ENCODE measurements at places on chromosomes 7 and 10. TPM values are rescaled to one million over a fixed set of nuclear protein-coding genes. Genes with fewer than 3 reads are reported as not detected.

DNA sequence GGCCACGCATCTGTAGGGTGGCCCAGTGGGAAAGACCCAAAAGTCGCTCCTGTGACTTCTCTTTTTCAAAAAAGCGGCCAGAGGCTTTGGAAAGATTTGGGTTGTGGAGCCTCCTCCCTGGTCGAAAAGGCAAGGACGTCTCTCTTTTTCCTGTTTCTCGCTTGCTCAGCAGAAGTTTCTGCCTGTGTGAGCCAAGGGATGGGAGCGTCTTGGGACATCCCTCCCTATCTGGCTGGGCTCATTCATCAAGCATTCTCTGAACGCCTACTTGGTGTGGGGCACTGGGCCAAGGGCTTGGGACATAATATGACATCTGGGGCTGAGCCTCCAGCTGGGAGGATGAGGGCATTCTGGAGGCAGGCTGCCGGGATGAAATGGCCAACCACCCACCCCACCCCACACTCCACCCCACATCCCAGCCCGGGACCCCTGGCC, 120.9 kb downstream of the C10orf105 start:
- H3K4me3 ChIP-seq, result no peak overlapping the region
- H3K27me3 ChIP-seq, result no peaks in the 10 kb centered on the region
- H3K4me1 ChIP-seq, result no peaks in the 10 kb centered on the region

- no peak overlapping the region for H3K4me3 ChIP-seq
- no peaks in the 10 kb centered on the region for H3K36me3 ChIP-seq
- H3K27ac ChIP-seq, result no peak overlapping the region
- H3K27me3 ChIP-seq, result no peaks in the 10 kb centered on the region
- no peaks in the 10 kb centered on the region for H3K4me1 ChIP-seq
- DNase-seq, result no peak
These were observed 104.3 kb downstream of the CUL2 start for GRCh38 chr10:34985823-34986222.

DNA sequence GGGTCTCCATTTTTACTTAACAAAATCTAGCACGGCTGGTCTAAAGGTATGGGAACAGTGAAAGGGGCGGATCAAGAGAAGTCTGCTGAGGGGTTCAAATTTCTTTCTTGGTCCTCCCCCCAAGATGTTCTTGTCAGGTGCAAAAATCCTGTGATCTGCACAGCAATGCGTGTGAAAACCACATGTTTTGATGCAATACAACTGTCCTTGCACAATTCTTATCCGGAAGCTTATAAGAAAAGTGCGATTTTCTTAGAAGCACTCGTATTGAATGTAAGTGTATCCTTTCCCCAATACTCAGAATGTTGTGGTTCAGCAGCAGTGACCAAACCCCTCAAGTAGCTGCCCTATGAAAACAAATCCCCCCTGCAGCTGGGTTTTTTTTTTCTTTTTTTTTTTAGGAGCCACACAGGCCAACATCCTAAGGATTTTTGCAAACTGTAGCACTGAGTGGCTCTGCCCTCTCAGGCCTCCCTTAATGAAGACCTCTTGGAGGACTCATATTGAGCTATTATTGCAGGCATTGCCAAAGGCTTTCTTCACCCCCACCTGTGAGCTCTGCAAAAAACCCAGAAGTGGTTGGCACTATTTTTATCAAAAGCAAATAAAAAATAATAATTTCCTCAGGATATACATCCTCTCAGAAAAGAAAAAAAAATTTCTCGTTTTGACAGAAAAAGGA, 151.9 kb upstream of the ITGB1 start:
- no peak overlapping the region for H3K4me3 ChIP-seq
- peaks cover 21% of the 10 kb centered on the region for H3K4me1 ChIP-seq
- DNase-seq, result no peak
- no peak overlapping the region for H3K27ac ChIP-seq
- H3K27me3 ChIP-seq, result no peaks in the 10 kb centered on the region

- no peak for DNase-seq
- no peaks in the 10 kb centered on the region for H3K36me3 ChIP-seq
These were observed 49.9 kb downstream of the ZNF365 start for GRCh38 chr10:62424026-62424425.

- no peak overlapping the region for H3K27ac ChIP-seq
- H3K4me3 ChIP-seq, result no peak overlapping the region
- no peaks in the 10 kb centered on the region for H3K27me3 ChIP-seq
These were observed 41.3 kb downstream of the RBM33 start for GRCh38 chr7:155685791-155686160.

DNA sequence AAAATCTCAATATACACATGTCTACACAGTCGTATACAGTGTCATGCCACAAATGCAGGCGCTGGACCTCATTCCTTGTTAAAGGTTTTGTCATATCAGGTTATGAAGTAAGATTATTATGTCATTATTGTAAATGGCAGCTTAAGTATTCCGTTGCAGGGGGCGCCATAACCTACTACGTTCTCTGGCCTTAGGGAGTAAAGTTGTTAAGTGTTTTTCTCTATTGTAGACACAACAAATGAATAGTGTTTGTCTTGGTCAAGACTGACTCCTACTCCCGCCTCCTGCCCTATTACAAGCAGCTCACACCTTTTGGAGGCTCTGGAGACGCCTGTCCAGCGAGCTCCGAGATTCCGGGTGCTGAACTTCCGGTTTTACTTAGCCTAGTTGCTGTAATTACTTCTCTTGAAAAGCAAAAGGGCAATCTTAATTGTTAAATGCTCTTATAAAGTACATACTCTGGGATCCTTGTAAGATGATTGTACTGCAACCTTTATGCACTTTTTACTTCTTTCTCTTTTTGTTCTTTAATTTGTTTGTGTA, 994 bp downstream of the GATAD1 start:
- H3K4me1 ChIP-seq, result peaks cover 9% of the 10 kb centered on the region
- peak overlapping the region; percentile 60 for H3K4me3 ChIP-seq
- no peaks in the 10 kb centered on the region for H3K27me3 ChIP-seq
- H3K27ac ChIP-seq, result peak overlapping the region; percentile 55
- H3K36me3 ChIP-seq, result peaks cover 14% of the 10 kb centered on the region
- peak; percentile 61 for DNase-seq

GRCh38 chr7:91343420-91343960, 79.3 kb downstream of the FZD1 start:
- no peaks in the 10 kb centered on the region for H3K4me1 ChIP-seq
- H3K36me3 ChIP-seq, result no peaks in the 10 kb centered on the region
- no peaks in the 10 kb centered on the region for H3K27me3 ChIP-seq

- DNase-seq, result no peak
- H3K4me3 ChIP-seq, result no peak overlapping the region
- peaks cover 56% of the 10 kb centered on the region for H3K4me1 ChIP-seq
- H3K27me3 ChIP-seq, result no peaks in the 10 kb centered on the region
- no peaks in the 10 kb centered on the region for H3K36me3 ChIP-seq
These were observed 48.2 kb upstream of the SMNDC1 start for GRCh38 chr10:110352930-110353243.

DNA sequence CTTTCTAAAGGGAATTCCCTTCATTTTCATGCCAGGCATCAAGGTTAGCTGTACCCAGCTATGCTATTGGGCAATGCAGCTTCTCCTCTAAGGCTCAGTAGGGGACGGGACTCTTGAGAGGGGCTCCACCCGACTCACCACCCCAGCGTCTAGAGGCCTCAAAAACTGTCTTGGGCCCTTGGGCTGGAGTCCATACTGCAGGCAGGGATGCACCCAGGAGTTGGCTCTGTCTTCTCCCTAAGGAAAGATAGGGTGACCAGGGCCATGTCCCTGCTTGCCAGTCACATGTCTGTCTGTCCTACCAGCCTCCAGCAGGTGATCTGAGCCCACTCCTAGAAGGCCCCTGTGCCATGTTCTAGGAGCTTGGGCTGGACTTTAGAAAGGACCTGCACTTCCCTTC, 1.2 kb downstream of the OPN4 start:
- no peak overlapping the region for H3K27ac ChIP-seq
- H3K4me3 ChIP-seq, result no peak overlapping the region
- H3K4me1 ChIP-seq, result peaks cover 15% of the 10 kb centered on the region

GRCh38 chr7:104541897-104542296, 213.5 kb downstream of the LHFPL3 start:
- no peaks in the 10 kb centered on the region for H3K4me1 ChIP-seq
- no peak for DNase-seq
- H3K4me3 ChIP-seq, result no peak overlapping the region

GRCh38 chr7:29296421-29296820, 101.8 kb downstream of the CHN2 start:
- DNase-seq, result no peak
- no peaks in the 10 kb centered on the region for H3K27me3 ChIP-seq
- H3K27ac ChIP-seq, result no peak overlapping the region

- H3K4me1 ChIP-seq, result no peaks in the 10 kb centered on the region
- H3K4me3 ChIP-seq, result no peak overlapping the region
- no peak overlapping the region for H3K27ac ChIP-seq
- H3K36me3 ChIP-seq, result no peaks in the 10 kb centered on the region
- DNase-seq, result no peak
These were observed 24.4 kb upstream of the TES start for GRCh38 chr7:116185956-116186355.

GRCh38 chr10:132434405-132435005, 37.5 kb downstream of the PWWP2B start:
- H3K27me3 ChIP-seq, result no peaks in the 10 kb centered on the region
- no peaks in the 10 kb centered on the region for H3K36me3 ChIP-seq
- no peak for DNase-seq
- H3K4me1 ChIP-seq, result no peaks in the 10 kb centered on the region
- no peak overlapping the region for H3K4me3 ChIP-seq

DNA sequence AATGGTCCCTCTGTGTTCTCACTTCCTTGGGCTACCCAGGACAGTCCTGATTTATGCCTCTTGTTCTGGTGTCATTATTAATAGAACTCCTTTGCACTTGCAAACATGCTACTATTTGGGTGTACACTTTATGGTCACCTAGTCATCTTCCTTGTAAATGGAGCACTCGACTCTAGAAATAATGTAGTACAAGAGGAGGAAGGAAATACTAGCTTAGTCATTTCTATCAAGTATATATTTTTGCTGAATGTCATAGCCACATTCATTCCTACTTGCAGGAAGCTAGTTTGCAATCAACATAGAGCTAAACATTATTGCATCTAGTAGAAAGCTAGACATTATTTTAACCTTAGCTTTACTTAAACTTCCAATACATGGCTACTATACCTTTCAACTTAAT, 335.3 kb downstream of the MAGI2 start:
- H3K4me3 ChIP-seq, result no peak overlapping the region
- no peaks in the 10 kb centered on the region for H3K4me1 ChIP-seq
- no peaks in the 10 kb centered on the region for H3K36me3 ChIP-seq
- no peak overlapping the region for H3K27ac ChIP-seq

DNA sequence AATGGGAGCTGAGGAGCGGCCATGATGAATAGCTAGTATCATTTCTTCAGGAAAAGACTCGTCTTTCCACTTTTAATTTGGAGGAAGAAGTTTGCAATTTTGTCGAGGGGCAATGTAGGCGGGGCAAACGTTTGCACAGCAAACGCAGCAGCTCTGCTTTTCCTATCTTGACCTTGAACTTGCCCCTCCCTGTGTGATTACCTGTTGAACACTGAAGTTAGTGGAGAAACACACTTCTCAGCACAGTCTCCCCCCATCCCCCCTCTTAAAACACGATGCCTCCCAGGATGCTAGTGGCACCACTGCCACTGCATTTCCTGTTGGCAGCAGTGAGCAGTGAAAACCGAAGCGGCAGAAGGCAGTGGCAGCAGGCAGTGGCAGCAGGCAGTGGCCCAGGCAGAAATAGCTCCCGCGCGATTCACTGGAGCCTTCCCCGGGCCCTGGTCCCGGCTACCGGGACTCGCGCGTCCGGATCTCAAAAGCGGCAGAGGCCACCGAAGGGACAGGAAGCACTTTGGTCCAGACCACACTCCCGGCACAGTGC, at the start of gene EPDR1:
EPDR1 (plus strand) TSS at position 336 of the 544 bp plus-strand sequence. CDS start 300 bp downstream, outside the sequence.
- H3K27ac ChIP-seq, result no peak within 1 kb of the TSS
- H3K27me3 ChIP-seq, result no peaks in the 10 kb centered on the region
- H3K36me3 ChIP-seq, result no peaks in the 10 kb centered on the region

GRCh38 chr10:29067161-29067560, 221.7 kb upstream of the LYZL1 start:
- H3K4me1 ChIP-seq, result peaks cover 26% of the 10 kb centered on the region
- H3K36me3 ChIP-seq, result no peaks in the 10 kb centered on the region
- H3K27me3 ChIP-seq, result no peaks in the 10 kb centered on the region
- no peak overlapping the region for H3K4me3 ChIP-seq

- H3K27ac ChIP-seq, result no peak overlapping the region
- H3K36me3 ChIP-seq, result no peaks in the 10 kb centered on the region
- H3K4me3 ChIP-seq, result no peak overlapping the region
- no peaks in the 10 kb centered on the region for H3K4me1 ChIP-seq
These were observed 34.2 kb downstream of the IL2RA start for GRCh38 chr10:6027929-6028328.

DNA sequence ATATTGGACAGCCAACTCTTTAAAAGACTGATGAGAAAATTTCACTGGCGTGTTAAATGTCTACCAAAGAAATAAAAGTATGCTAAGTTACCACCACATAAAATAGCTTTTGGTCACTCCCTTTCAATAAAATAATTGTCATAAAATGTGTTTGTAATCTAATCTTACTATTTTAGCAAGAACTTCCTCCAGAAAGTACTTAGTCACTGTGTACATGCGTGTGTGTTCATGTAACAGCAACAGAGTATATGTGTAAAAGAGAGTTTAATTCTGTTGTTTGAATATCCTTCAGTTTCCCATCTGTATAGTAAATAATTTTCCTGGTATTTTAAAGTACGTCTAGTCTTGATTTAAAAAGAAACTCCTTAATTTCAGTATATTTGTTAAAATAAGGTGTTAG, 35.0 kb upstream of the WASL start:
- H3K4me1 ChIP-seq, result 0 out of 2 replicates have a peak, but pooled peaks cover 7% of the 10 kb centered on the region
- H3K4me3 ChIP-seq, result no peak overlapping the region
- H3K36me3 ChIP-seq, result no peaks in the 10 kb centered on the region
- H3K27ac ChIP-seq, result no peak overlapping the region

The PTPN20 gene
- 19.1 TPM for total RNA-seq

The VENTX gene
- total RNA-seq, result not detected

The GTPBP10 gene
- 36.7 TPM for total RNA-seq

The FGFBP3 gene
- total RNA-seq, result 0.68 TPM

The ARMH3 gene
- total RNA-seq, result 12.8 TPM

The PTF1A gene
- total RNA-seq, result not detected

The FAM25A gene
- total RNA-seq, result 11.4 TPM

The GNG11 gene
- total RNA-seq, result 4.4 TPM

The CNPY1 gene
- not detected for total RNA-seq
